Renal pelvis (tissue), 12 donors: ENCODE measurements at places on chromosomes 1 and 21.
A peak's percentile ranks its signal among the peaks of the same experiment; 100 is the strongest.

GRCh38 chr21:45579383-45580180 is 37.3 kb upstream of the SLC19A1 start:
- no peak for DNase-seq

- DNase-seq, result peak; percentile 51
Measured at GRCh38 chr1:27011058-27011764, 1.4 kb downstream of the TENT5B start.

GRCh38 chr1:33667386-33668282 is 195.2 kb downstream of the ZSCAN20 start:
- DNase-seq, result no peak

DNA sequence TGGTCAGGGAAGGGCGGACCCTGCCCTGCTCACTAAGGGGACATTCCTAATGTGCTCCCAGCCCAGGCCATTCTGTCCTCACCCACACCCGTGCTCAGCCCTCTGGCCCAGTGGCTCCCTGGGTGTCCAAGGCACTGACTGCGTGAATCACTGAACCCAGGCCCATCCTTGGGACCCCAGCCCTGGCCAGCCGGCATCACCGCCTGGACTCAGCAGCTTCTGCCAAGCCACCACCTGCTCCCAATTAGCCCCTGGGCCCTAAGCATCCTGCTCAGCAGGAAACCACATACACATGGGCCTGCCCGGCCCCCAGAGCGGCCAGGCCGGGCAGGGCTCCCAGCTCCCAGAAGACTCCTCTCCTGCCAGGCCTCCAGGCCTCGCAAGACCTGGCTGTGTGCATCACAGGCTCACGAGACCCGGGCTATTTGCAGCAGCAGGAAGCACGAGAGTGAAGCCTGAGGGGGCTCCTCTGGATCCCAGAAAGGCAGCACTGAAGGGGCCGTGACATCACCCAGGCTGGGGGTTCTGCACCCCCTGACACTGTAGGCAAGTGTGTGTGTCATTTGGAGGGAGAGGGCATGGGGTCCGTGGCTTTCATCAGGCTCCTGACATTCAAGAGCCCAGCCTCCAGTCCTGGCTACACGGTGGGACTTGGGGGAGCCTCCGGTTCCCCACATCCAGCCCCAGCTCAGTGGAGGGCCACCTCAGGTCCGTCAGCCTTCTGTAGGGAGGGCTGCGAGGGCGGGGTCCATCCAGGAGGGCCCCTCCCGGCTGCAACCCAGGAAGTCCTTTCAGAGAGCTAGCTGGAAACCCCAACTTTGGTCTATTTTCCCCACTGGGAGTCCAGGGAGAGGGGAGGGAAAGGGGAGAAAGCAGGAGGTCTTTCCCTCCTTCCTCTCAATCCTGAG is 1.6 kb downstream of the MFAP2 start:
- no peak for DNase-seq

GRCh38 chr1:193270996-193271395 is 84.6 kb upstream of the B3GALT2 start:
- DNase-seq, result no peak

GRCh38 chr1:21867451-21867996 is 55.5 kb downstream of the LDLRAD2 start:
- DNase-seq, result no peak

- DNase-seq, result no peak
Measured at GRCh38 chr21:25980710-25981109, 189.9 kb downstream of the APP start.

DNA sequence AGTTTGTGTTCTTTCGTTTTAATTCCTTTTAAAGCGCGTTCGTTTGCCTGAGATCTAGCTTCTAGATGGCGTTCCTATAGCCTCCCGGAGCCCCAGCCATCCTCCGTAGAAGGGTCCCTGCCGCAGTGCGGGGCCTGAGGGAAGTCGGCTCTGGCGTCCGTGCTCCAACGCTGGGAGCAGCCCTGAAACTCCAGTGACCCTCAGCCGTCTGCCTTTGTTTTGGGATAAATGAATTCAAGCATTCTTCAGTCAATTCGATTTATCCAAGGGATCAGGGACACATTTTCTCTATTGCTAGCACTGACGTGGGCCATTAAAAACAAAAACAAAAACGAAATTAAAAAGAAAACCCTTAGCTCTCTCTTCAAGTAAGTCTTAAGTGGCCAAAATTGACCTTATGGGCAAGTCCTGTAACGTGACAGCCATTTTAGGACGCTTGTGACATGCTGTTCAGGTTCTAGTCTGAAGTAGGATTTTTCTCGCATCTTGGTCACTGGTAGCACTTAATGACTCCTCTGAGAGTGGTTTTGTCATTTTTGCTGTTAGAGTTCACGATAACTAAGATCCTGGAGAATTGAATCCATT is 742 bp upstream of the HSPA13 start:
- DNase-seq, result no peak

- no peak for DNase-seq
Measured at GRCh38 chr1:197080323-197080722, 13.3 kb upstream of the F13B start.

GRCh38 chr1:156226116-156226538 is 13.3 kb downstream of the PMF1 start:
- no peak for DNase-seq

GRCh38 chr1:63795455-63795854 is 21.6 kb downstream of the ROR1 start:
- no peak for DNase-seq

DNA sequence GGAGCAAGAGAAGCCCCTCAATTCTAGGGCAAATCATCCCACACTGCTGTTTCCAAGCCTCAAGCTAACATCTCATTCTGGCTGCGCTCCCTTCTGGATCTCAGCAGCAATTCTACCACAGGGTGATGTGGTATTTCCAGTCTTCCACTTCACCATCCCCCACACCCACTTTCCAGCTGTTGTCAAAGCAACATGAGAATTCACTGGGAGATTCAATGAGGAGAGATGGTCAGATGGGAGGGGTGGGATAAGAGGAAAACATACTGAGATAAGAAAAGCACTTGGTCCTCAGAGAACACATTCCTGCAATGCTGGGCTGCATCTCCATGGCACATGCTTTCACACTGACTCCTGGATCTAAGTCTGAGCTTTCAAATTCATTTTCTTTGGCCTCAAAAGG is 47.3 kb upstream of the LRRC52 start:
- no peak for DNase-seq

DNA sequence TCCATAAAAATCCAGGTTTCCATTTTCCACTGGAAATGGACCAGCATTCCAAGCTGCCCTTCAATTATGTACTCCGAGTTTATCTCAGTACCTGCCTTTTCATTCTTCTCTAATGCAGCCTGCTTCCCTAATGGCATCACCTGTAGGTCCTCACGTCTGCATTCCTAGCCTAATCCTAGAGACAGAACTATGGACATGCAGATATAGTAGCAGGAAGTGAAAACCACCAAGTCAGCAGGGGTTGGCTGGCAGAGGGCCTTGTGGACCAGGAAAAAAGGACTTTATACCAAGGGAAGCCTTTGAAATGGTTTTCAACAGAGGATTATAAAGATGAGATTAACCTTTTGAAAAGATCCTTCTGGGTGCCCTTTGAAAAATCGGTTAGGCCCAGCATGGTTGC is 135.7 kb upstream of the L1TD1 start:
- no peak for DNase-seq

DNA sequence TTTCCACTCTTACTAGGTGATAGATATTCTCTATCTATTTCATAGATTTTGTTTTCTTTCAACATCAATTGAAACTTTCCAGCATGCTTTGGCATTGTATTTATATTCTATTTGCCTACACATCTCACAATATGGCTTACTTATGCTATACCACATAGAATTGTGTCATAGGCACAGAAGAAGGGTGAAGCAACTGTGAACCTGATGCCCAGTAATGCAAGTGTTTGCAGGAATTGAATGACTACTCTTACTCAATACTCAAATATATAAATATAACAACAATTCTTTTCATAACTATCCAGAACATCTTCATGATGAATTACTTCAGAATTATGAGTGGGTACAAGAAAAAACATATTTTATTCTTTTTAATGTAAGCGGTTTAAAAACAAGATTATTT is 165.9 kb downstream of the PTBP2 start:
- no peak for DNase-seq

DNA sequence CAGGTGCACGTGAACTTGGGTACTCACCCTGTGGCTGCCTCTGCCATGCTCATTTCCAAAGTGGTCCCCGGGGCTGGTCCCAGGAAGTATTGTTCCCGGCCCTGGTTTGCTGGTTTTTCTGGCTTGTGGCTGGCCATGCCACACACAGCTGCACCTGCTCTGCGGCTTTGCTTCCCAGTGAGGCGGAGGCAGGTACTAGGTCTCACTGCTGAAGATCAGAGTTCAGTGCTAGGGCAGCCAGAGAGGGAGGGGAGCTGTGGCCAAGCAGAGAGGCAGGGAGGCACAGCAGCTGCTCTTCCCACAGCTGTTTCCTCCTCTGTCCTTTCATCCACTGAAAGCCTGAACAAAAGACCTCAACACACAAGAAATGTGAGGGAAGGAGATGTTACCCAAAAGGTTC is 30.5 kb downstream of the ENO1 start:
- no peak for DNase-seq

GRCh38 chr1:176029155-176029554 is 177.9 kb downstream of the COP1 start:
- DNase-seq, result no peak

GRCh38 chr1:191669629-191670028 is 488.6 kb upstream of the RGS18 start:
- no peak for DNase-seq

GRCh38 chr1:29900104-29900679 is 663.9 kb downstream of the PTPRU start:
- no peak for DNase-seq

DNA sequence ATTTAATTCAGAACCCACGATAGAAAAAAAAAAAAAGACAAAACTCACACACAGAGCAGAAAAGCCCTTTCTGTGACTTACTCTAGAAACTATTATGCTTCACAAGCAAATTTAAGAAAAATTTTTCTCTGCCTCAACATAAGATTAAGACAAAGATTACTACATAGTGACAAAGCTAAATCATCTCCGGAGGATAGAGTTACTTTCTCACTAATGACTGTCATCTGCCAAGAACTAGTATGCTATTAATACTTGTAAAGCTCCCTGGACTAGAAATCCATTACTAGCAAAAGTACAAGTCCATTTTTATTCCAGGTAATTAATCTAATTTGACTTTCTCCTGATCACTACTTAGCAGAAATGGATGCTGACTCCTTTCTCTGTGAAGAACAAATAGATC is 25.9 kb downstream of the GREM2 start:
- DNase-seq, result no peak

GRCh38 chr1:42163114-42163513 is 1.4 kb downstream of the GUCA2A start:
- DNase-seq, result no peak

- DNase-seq, result no peak
Measured at GRCh38 chr21:45073301-45074047, 906 bp upstream of the ADARB1 start.

DNA sequence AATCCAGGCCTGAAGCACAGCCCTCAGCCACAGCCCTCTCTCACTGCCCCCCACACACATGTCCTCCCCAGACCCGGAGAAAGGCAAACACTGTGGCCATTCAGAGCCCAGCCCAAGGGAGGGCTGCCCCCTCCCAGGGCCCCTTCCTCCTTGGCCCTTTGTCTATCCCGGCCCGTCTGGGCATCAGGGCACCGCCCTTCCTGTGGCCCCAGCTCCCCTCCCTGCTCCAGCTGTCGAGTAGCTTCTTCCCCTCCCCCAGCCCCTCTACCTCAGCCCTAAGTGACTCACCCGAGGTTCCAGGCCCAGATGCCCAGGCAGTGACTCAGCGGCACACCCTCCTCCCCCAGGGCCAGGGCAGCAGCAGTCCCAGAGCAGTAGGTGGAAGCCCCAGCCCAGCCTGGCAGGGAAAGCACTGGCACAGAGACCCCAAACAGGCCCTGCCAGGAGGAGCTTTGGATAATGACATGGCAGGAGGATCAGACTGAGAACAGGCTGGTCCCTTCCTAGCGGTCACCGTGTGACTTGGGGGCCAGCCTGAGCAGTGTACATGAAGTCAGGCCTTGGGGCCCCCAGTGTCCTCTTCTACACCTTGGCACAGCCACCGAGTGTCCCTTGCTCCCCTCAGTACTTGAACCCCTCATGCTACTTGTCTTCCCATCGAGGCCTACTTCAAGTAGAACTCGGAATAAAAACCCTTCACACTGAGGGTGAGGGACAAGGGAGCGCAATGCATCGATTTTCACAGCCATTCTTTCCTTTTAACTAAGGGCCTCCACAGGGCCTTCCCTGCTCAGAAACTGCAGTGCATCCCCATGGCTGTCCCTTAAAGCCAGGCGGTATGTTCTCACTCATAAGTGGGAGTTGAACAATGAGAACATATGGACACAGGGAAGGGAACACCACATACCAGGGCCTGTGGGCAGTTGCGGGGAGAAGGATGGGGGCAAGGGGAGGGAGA is 1.0 kb upstream of the S100A2 start:
- peak; percentile 72 for DNase-seq

DNA sequence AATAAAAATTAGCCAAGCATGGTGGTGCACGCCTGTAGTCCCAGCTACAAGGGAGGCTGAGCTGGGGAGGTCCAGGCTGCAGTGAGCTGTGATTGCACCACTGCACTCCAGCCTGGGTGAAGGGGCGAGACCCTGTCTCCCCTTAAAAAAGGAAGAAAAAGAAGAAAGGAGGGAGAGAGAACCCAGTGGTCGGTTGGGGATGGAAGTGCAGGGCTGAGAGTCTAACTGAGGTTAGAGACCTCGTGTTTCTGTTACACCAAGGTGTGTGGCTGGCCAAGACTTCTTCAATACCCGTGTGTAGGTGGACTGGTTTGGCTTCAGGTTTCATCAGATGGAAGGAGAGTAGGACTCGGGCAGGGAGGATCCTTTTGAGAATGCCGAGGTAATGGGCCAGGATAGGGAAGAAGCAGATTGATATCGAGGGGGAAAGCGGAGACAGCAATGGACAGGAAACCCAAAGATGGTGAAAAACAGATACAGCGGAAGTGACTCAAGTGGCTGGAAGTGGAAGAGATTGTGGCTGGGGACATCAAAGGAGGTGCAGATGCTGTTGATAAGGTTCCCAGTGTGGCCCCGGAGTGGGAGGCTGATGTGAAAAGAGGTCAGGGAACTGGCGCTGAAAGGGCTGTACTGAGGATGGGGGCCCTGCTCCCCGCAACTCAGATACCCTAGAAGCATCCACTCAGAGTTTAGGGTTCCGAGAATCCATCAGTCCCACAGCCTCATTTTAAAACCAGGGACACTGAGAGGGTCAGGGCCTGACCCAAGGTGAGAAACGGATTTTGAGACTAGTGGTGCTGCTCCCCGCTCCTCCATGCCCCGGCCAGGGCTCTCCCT is 681 bp upstream of the UBXN10 start:
- no peak for DNase-seq

GRCh38 chr21:17802572-17802971 is 16.6 kb downstream of the C21orf91 start:
- no peak for DNase-seq

GRCh38 chr1:230231774-230232145 is 164.7 kb downstream of the GALNT2 start:
- no peak for DNase-seq

DNA sequence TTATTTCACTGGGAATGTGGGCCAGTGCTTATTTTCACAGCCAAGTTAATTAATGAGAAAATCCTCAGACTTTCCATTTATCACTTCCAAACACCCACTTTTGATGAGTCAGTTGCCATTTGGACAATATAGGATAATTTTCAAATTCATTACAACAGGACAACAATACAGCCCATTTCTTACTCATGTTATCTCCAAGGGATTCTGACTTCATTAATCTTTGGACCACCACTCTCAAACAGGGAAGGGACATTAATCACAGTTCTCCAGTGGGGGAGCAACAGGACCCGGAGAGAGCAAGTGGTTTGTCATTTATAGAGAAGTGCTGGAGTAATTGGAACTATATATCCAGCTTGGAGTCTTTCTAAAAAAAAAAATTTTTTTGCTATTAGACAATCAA is 38.7 kb downstream of the JUN start:
- DNase-seq, result no peak

- no peak for DNase-seq
Measured at GRCh38 chr1:206135248-206135647, 18.1 kb upstream of the AVPR1B start.
